Bronchial smooth muscle cell (primary cell): ENCODE measurements at places on chromosomes 12 and 14. TPM values are rescaled to one million over a fixed set of nuclear protein-coding genes. Genes with fewer than 3 reads are reported as not detected.

Gene EMC9
- 11.9 and 13.9 TPM in 2 replicates for total RNA-seq

Gene SERPINA9
- total RNA-seq: not detected in 2 replicates

Gene FZD10
- total RNA-seq: not detected in 2 replicates

Gene TEAD4
- total RNA-seq: 2.5 and 3.6 TPM in 2 replicates

Gene SLC7A7
- 2.5 and 5.7 TPM in 2 replicates for total RNA-seq

Gene FGF23
- under 0.01 TPM in 1 of 2 replicates, not detected in the other for total RNA-seq

Gene RNASE7
- total RNA-seq: not detected in 2 replicates

Gene BORCS5
- 12.6 and 23.3 TPM in 2 replicates for total RNA-seq

Gene NOPCHAP1
- total RNA-seq: 8.2 and 21.5 TPM in 2 replicates

Gene SMIM41
- total RNA-seq: 2.0 and 7.5 TPM in 2 replicates

Gene ADCK1
- 3.8 and 4.5 TPM in 2 replicates for total RNA-seq

Gene SYNE2
- total RNA-seq: 6.1 and 12.3 TPM in 2 replicates

Gene RFLNA
- total RNA-seq: 0.32 and 1.1 TPM in 2 replicates

Gene GDF3
- not detected in 2 replicates for total RNA-seq

Gene MIPOL1
- total RNA-seq: 9.1 and 10.2 TPM in 2 replicates
